ENCODE measurements at places on chromosomes 16 and 17.

- DNase-seq, result no peak
Observed at GRCh38 chr17:6525141-6525540, 31.2 kb downstream of the PITPNM3 start.

GRCh38 chr16:74480150-74481029 is 59.1 kb upstream of the CLEC18B start:
- DNase-seq, result no peak

DNA sequence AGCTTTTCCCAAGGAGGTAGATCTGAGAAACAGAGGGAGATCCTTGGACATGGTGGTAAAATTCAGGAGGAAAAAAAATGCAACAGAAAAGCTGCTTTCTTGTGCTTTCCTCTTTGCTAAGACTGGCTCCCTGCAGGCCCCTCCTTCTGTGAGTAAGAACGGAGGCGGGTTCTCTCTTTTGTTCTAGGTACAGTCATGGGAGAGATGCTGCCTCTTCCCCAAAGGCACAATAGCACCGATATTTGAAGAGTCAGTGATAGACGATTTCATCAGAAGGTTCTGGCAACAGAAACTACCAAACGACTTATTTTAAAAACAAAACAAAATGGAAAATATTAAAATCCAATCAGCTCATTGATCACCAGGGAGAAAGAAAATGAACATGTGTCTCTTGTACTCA is 32.6 kb upstream of the KIFC3 start:
- no peak for DNase-seq

DNA sequence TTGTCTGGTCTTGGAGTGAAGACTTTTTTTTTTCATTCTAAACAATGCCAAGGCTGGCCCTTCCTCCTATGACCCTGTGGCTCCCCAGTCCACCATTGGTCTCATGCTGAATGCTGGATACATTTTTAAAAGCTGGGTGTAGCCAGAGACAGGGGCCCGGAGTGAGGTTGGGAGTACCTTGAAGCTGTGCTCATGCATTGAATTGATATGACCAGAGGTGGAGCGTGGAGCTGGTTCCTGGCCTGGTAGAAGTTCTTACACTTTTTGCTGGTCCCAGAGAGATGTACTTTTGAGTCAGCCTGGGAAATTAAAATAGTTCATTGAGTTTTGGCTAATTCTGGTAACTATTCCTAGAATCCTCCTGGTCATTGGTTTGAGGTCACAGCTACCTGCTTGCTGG is 83.6 kb downstream of the CMIP start:
- DNase-seq, result no peak

DNA sequence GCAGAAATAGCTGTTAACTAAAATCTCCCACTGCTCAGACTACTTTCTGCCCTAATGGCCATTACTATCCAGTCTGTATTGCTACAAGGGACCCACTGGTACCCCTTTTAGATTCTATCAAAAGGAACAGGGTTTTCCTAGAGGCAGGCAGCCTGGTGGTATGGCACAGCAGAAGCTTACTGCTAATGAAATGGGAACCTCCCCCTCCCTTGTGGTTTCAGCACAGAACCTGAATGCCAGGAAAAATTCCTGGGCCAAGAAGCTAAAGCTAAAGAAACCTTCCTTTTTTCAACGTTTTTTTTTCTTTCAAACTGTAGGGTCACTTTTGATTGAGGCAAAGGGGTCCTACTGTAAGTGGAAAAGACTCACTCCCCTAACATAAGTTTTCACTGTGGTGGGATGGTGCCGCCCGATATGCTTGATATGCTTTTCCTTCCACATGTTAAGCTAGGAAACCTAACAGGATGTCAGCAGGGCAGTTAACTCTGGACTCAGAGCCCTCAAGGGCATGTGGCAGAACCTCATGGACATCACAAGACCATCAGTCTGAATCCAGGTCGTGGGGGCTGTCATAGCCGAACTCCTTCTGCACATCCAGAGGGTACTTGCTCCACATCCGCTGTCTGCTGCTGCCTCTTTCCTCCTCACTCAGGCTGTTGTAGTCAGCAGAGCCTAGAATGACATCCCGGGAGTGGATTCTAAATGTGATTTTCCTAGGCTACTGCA is 9.8 kb downstream of the SLC7A6OS start:
- DNase-seq, result no peak

GRCh38 chr17:34726536-34727384 is 147.4 kb downstream of the TMEM132E start:
- DNase-seq, result no peak

- no peak for DNase-seq
Observed at GRCh38 chr17:14942526-14943190, 322.5 kb downstream of the PMP22 start.

DNA sequence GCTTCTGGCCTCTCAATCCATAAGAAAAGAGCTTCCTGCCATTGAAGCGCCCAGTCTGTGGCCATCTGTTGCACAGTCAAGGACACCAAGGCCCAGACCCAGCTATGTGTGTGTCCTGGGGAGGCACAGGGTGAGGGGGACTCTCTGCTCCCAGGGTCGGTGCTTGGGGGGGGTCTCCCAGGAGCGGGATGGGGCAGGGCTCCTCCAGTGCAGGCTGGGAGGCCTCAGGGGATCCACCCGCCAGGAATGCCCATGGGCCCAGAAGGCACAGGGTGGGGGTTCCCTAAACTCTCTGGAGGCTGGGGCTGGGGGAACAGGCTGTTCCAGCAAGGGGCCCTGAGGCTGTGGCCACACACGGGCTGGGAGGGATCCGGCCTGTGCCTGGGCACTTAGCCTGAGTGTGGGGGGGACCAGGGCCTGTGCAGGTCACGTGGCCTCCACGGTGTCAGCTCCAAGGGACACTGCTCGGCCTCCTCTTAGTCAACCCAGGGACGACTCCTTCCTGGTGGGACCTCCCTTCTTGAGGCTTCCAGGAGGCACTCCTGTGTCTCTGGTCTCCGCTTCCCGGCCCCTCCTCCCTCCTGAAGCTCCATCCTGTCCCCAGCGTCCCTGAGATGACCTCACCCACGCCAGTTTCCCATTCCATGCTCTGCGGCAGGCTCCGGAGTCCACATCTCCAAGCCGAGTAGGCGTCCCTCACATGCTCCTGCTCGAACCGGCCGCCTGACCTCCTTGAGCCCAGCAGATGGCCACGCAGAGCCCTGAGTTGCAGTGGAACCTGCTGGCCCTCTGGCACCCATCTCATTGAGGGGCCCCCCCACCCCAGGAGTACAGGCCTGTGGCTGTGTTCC is 23.1 kb upstream of the BAHCC1 start:
- DNase-seq, result no peak

DNA sequence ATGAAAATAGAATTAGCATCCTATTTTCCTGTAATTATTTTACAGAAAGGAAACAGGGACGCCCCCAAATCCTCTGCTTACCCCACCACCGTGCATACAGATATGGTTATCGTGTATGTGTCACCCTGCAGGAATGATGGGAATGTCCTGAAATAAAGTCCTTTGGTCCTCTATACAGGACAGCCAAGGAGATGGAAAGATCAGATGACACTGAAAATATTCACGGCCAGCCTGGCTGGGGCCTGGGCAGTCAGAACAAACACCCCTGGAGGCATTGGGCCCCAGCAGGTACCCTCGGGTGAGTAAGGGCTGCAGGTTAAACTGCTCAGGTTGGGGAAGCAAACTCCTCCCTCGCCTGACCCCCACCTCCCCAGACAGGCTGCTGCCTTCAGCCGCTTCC is 368.0 kb downstream of the FOXL1 start:
- no peak for DNase-seq

GRCh38 chr17:43620147-43620546 is 41.6 kb downstream of the MEOX1 start:
- DNase-seq, result no peak

GRCh38 chr17:45222014-45222288 is 266 bp downstream of the FMNL1 start:
- no peak for DNase-seq

GRCh38 chr16:15689290-15689689 is 39.2 kb downstream of the NDE1 start:
- DNase-seq, result no peak

GRCh38 chr17:40485851-40486521 is 15.4 kb downstream of the TNS4 start:
- DNase-seq, result no peak

- no peak for DNase-seq
Observed at GRCh38 chr16:1492082-1492922, 858 bp upstream of the TELO2 start.

DNA sequence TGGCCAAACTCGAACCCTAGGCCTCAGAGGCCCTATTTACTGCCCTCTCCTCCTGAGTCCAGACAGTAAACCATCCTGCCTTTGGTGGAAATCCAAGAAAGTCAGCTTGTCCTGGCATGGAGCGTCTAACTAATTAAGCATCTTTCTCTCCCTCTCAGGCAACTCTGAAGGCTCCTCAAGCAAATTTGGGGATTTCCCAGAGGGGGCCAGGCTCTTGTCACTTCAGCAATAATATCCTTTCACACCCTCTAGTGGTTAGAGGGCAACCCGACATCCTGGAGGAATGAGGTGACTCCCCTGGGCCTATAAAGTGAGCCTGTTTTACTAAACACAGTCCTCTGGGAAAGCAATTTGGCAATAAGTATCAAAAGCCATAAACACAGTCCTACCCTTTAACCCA is 60.4 kb downstream of the NOG start:
- DNase-seq, result no peak

GRCh38 chr17:74715144-74715543 is 2.4 kb upstream of the CD300LF start:
- no peak for DNase-seq

GRCh38 chr16:7124242-7124641 is 208.4 kb upstream of the RBFOX1 start:
- DNase-seq, result no peak

DNA sequence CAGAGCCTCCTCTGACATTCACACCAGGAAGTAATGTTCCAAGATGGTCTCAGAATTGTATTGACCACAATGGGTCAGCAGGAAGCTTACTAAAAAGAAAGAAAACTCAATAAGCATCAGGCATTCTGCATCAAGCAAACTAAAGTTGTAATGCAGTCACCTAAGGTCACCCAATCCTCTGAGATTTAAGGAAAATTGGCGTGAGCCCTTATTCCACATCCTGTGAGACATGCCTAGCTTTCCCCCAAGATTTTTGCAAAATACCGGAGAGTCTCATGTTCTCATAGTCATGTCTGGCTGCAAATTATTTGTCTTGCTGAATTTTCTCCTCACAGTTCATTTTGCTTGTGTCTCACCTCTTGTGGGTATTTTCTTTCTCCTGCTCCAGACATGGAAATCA is 417.1 kb upstream of the SOX9 start:
- no peak for DNase-seq

DNA sequence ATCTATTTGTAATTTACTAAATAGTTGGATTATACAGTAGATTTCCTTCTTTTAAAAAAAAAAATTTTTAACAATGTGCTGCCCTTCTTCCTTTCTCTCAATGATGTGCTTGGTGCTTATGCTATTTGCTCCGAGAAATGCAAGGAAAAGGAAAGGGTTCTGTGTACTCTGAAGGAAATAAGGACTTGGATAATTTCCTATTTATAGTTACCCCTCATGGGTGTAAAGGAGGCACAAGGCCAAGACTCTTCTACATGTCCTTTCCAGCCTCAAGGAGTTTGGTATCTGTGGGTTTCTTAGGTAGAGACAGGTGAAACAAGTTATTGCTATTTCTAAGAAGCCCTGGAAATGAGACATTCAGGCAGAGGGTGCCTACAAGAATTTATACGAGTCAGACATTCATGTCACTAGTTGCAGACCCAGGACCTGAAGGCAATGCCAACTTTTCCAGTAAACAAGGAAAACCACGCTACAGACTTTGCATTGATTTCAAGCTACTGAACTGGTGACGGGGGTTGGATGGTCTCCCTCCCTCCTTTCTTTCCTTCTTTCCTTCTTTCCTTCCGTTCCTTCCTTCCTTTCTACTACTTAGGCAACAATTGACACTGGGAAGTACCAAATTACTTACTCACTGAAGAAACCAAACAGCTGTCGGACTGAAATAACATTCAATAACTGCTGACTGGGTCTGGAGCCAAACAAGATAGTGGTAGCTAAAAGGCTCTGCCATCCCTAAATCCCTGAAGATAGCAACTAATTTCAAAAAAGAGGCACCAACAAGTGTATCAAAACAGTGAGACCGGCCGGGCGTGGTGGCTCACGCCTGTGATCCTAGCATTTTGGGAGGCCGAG is 33.8 kb upstream of the GHDC start:
- DNase-seq, result no peak

- no peak for DNase-seq
Observed at GRCh38 chr17:50953831-50954601, 87.9 kb upstream of the TOB1 start.

GRCh38 chr17:8629371-8630226 is 926 bp downstream of the MYH10 start:
- DNase-seq, result no peak

DNA sequence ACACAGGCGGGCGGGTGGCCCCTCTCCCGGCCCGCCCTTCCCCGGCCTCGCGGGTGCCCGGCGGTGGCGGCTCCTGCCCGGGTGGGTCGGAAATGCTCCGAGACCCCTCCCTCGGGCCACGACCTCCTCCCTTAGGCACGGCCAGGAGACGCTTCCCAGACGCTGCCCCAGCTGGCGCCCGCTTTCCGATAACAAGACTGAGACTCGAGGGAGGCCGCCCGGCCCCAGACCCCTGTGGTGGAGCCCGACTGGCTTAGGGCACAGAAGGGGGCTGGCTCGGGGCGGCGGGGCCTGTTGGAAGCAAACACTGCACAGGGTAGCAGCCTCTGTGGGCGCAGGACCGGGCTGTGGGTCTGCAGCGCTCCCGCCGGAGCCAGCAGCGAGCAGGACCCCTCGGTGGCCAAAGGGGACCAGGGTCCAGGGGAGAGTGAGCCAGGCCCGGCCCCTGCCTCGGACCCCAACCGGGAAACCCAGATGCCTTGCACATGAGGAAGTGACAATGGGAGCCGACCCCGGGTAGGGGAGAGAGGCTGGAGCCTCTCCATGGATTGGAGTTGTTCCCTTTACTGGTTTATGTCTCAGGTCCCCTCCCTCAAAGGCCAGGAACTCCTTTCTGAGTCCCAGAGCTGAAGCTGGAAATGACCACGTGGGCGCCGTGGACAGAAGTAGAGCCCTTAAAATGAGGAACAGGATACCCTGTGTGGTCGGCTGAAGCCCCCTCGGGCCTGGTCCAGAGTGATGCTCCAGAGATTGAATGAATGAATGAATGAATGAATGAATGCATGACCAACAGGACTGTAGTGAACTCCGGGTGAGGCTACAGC is 19.8 kb upstream of the ADCY7 start:
- no peak for DNase-seq

GRCh38 chr16:23979441-23979840 is 143.7 kb downstream of the PRKCB start:
- no peak for DNase-seq

DNA sequence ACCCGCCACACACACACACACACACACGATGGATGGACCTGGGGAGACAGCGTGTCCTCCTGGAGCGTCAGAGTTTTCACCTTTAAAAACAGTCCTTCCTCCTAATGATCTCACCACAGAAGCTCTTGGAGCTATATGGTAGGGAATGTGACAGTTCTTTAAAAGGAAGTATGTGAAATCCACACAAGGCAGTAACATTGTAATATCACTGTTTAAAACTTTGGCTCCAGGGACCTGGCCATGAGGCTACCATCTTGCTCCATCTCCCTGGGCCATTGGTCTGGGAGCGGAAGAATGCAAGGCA is 302.4 kb downstream of the SOX9 start:
- DNase-seq, result no peak

- no peak for DNase-seq
Observed at GRCh38 chr16:71693164-71693563, 31.3 kb downstream of the PHLPP2 start.

- no peak for DNase-seq
Observed at GRCh38 chr17:50360486-50361115, 12.4 kb downstream of the MRPL27 start.
